ENCODE measurements at places on chromosomes 6 and 20. TPM values are rescaled to one million over a fixed set of nuclear protein-coding genes. Genes with fewer than 3 reads are reported as not detected.
A peak's percentile ranks its signal among the peaks of the same experiment; 100 is the strongest.

DNA sequence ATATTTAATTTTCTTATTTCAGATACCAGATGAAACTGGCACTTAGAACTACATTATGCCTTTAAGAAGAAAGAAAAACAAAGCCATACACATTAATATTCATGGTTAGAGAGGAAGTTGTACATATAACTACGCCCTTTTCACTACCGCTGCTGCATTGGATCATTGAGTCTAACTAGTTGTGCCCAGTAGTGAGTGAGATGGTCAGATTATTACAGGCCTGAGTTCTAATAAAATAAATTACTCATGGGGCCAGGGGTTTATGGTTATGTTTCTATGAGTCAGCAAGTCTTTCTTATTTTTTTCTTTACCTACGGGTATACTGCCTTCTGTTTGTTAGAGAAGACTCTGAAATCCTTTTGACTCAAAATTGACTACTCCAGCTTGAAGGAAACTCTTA is 11.5 kb downstream of the RIOK1 start:
- H3K4me3 ChIP-seq, result no peak overlapping the region
- DNase-seq, result no peak
- H3K27me3 ChIP-seq, result no peaks in the 10 kb centered on the region
- H3K4me1 ChIP-seq, result no peaks in the 10 kb centered on the region

DNA sequence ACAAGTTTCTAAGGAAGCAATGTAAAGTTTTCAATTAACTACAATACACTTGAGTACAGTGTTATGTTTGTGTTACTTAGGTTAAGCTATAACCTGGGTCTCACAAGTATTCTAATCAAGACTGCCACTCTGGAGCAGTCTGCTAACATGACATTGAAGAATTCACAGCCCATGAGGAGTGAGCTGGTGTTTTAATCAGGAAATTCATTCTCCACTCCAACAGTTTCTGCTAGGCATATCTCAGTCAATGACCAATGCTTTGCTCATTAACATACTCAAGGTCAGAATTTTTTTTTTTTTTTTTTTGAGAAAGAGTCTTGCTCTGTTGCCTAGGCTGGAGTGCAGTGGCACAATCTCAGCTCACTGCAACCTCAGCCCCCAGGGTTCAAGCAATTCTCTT is 59.6 kb upstream of the SAMHD1 start:
- no peak for DNase-seq
- no peak overlapping the region for H3K27ac ChIP-seq
- H3K4me1 ChIP-seq, result no peaks in the 10 kb centered on the region
- H3K4me3 ChIP-seq, result no peak overlapping the region
- no peaks in the 10 kb centered on the region for H3K27me3 ChIP-seq

DNA sequence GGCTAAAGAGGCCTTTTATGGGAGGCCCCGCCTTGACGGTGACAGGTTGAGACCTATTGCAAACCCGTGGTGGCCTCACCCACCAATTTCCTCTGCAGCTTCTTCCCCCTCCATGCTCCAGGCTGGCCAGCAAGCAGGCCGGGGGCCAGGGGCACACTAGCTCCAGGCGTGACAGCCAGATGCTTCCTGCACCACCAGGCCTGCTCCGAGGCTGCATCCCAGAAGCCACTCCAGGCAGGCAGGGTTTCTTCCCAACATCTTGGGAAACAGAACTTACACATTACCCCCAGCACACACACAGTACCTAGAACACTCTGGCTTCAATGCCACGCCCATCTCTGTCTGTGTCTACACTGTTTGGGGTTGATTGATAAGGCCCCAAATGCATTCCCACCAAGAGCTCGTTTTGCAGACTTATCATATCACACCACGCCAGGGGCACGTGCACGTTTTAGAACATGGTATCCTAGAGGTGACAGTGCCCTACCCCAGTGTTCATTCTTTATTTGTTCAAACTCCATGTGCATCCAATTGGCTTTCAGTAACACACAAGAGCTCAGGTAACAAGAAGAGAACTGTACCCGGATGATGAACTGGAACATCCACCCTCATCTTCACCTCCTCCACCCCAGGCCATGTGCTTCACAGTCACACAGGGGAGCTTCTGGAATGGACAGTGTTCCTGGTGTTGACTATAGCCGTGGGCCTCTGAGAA is 221.4 kb upstream of the RREB1 start:
- peak overlapping the region; percentile 77 for H3K27ac ChIP-seq
- no peak for DNase-seq
- H3K36me3 ChIP-seq, result no peaks in the 10 kb centered on the region
- H3K4me3 ChIP-seq, result no peak overlapping the region

DNA sequence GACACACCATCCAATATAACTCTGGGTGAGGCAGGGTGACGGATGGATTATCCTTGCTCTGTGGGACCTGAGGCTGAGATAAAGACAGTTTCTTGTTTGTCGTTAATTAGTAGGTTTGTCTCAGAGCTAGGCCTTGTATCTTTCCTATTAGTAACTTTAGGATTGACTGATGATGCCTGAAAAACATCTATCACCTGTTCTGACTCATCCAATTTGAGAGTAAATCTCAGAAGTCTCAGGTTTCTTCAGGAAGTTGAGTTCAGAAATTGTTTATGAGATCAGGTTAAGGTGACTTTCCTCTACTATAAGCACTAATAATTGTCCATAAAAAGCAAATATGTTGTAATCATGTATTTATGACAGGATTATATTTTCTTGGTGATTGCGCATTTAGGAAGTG is 129.5 kb upstream of the SUPT3H start:
- H3K27ac ChIP-seq, result no peak overlapping the region
- H3K36me3 ChIP-seq, result no peaks in the 10 kb centered on the region
- H3K27me3 ChIP-seq, result no peaks in the 10 kb centered on the region
- DNase-seq, result no peak

DNA sequence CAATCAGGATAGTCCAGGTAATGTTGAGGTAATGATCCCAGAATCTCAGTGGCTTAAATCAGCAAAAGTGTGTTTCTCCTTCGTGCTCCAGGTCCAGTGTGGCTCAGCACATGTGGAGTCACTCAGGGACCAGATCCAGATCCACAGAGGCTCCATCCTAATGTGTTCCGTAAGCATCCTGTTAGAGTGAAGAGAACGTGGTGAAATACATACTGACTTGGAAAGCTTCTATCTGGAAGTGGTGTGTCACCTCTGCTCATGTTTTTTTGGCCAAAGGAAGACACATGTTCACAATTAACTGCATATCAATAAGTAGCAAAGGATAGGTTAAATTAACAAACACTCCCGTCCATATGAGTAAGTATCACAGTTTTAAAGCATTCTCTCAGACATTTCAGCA is 26.8 kb upstream of the PREP start:
- no peak for DNase-seq
- H3K36me3 ChIP-seq, result no peaks in the 10 kb centered on the region
- no peak overlapping the region for H3K27ac ChIP-seq
- H3K4me3 ChIP-seq, result no peak overlapping the region

DNA sequence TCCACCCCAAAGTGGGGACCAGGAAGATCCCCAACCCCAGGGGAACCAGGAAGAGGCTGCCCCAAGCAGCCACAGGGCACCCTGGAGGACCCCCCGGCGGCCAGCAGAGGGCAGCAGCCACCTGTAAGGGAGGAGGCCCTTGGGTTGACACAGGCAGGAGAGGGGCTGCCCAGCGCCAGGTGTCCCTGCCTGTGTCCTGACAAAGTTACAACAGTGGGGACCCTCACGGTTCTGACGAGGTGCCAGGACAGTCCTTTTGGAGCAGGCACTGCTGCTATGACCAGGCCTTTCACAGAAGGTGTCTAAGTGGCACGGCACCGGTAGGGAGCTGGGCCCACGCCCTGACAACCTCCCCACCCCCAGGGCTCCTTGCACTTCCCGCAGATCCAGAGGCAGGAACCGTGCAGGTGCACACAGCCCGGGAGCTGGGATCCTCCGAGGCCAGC is 176.7 kb downstream of the BMP7 start:
- no peaks in the 10 kb centered on the region for H3K36me3 ChIP-seq
- peaks cover 11% of the 10 kb centered on the region for H3K27me3 ChIP-seq
- peak; percentile 77 for DNase-seq
- H3K4me1 ChIP-seq, result no peaks in the 10 kb centered on the region
- H3K27ac ChIP-seq, result no peak overlapping the region

GRCh38 chr6:34521463-34522285 is 34.5 kb downstream of the SPDEF start:
- DNase-seq, result no peak
- no peaks in the 10 kb centered on the region for H3K4me1 ChIP-seq
- no peak overlapping the region for H3K4me3 ChIP-seq
- H3K36me3 ChIP-seq, result no peaks in the 10 kb centered on the region
- H3K27me3 ChIP-seq, result no peaks in the 10 kb centered on the region

DNA sequence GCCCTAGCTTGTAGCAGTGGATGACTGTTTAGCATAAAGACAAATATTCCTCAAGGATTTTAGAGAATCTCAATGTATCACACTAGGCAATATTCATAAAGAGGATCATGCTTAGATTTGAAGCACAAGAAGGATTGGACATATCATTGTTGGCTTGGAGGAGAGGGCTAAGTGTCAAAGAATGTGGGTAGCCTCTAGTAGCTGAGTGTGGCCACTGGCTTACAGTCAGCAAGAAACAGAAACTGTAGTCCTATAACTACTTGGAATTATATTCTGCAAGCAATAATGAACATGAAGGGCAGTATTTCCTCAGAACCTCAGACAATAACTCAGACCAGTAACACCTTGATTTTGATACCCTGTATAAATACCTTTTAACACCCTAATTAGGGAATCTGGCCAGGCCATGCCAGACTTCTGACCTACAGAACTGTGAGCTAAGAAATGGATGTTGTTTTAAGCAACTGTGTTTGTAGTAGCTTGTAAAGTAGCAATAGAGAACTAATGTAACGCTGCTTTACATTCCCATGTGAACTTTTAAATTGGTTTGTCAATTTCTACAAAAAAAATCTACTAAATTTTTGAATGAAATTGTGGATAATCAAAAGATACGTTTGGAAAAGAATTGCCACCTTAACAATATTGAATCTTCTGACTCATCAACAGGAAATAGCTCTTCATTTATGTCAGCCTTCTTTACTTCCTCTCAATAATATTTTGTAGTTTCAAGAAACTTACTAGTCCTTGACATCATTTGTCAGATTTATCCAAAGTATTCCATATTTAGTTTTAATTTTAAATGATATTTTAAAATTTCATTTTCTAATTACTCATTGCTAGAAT is 65.2 kb upstream of the RSPO3 start:
- H3K27ac ChIP-seq, result no peak overlapping the region
- no peaks in the 10 kb centered on the region for H3K36me3 ChIP-seq
- no peaks in the 10 kb centered on the region for H3K4me1 ChIP-seq
- no peak overlapping the region for H3K4me3 ChIP-seq
- DNase-seq, result no peak

DNA sequence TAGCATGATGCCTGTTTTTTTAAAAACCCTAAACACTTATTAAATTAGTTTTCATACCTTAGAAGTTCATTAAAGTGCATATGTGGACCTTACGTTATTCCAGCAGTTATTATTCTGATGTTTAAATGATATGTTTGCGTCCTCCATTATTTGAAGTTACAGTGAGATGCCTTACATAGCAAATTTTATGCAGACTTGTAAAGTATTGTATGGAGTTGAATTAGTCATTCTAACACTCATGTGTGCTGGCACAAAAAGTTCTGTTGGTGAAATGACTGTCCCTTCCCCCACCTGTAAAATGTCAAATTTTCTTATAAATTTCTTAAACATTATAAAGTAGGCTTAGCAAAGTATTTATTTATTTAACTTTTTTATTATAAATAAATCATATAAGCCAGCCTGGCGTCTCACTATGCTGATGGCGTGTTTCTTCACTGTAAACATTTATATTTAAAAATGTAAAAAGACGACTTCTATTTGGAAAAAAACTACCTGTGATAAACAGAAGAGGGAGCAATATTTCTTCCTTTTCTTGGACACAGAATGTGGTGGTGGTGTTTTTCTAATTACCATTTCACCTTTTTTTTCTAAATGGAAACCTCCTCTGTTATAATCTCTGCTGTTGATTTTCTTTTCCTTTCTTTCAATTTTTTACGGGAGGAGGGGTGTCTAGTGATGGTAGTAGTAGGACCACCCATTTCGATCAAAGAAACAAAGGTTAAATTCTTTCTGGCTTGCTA is 155.4 kb downstream of the RFPL4B start:
- no peaks in the 10 kb centered on the region for H3K4me1 ChIP-seq
- H3K36me3 ChIP-seq, result no peaks in the 10 kb centered on the region

DNA sequence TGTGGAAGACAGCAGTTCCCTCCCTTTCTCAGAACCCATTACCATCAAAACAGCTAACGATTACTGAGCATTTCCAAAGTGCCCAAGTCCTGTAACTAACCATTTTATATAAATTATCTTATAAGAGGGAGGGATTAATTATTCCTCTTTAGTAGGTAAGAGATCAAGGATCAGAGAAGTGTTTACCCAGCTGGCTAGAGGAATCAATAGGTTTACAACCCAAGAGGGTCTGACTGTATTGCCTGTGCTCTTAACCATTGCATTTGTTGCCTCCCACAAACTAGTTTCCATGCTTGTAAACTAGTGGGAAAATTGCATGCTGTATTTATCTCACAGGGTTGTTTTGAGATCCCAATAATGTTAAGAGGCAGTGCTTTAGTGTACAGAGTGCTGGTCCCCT is 3.7 kb upstream of the DBNDD2 start:
- no peaks in the 10 kb centered on the region for H3K27me3 ChIP-seq
- H3K4me1 ChIP-seq, result peaks cover 6% of the 10 kb centered on the region
- H3K27ac ChIP-seq, result no peak overlapping the region

GRCh38 chr20:34022151-34022838 is 28.6 kb downstream of the RALY start:
- H3K27ac ChIP-seq, result no peak overlapping the region
- no peaks in the 10 kb centered on the region for H3K36me3 ChIP-seq
- peaks cover 18% of the 10 kb centered on the region for H3K4me1 ChIP-seq
- DNase-seq, result no peak

DNA sequence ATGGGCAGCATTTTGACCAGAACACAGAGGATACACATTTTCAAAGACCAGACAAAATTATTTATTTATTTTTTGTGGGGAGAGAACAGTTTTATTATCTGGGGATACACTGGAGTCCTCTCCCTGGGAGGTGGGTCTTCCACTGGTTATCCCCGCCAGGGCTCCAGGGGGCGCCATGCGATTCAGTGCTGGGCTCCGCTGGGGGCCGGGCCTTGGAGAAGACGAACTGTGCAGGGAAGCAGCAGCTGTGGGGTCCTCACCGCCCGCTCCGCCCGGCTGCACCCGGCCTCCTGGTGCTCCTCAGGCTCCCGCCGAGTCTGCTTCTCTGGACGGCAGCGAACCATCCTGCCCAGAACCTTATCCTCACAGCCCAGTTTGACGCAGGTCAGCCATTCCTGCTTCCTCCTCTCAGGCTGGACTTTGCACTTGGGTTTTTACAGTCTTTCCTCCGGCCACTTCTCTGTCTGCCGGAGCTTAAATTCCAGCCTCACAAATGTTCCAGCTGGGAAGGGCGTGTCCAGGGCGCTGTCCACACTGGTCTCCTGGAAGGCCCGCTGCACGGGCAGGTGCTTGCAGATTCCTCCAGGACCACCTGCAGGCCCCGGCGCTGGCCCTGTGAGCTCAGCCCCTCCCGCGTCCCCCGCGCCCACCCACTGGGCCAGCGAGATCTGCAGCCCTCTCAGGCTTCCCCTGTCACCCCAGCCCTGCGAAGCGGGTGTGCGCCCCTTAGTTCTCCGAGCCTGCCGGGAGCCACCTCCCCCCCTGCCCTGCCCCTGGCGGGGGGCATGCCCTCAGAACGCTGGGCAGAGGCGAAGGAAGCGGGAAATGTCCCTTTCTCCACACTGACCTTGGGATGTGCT is 1830.0 kb upstream of the DEFB115 start:
- H3K27ac ChIP-seq, result no peak overlapping the region
- DNase-seq, result no peak
- no peaks in the 10 kb centered on the region for H3K4me1 ChIP-seq
- peaks cover 4% of the 10 kb centered on the region for H3K27me3 ChIP-seq
- H3K36me3 ChIP-seq, result no peaks in the 10 kb centered on the region
- no peak overlapping the region for H3K4me3 ChIP-seq

MCCD1 gene
- not detected for total RNA-seq

LBP gene
- total RNA-seq, result 2.0 TPM

OXT gene
- 1.1 TPM for total RNA-seq

OLIG3 gene
- not detected for total RNA-seq

DZANK1 gene
- 2.1 TPM for total RNA-seq

TSBP1 gene
- total RNA-seq, result not detected

KCNK5 gene
- 0.58 TPM for total RNA-seq
